Stimulated activated CD8-positive, alpha-beta memory T cell treated with anti-CD3 and anti-CD28 coated beads, Interleukin-4, amount 100 ng/mL, for 1 hour (primary cell): ENCODE measurements at places on chromosomes 5 and 9.

DNA sequence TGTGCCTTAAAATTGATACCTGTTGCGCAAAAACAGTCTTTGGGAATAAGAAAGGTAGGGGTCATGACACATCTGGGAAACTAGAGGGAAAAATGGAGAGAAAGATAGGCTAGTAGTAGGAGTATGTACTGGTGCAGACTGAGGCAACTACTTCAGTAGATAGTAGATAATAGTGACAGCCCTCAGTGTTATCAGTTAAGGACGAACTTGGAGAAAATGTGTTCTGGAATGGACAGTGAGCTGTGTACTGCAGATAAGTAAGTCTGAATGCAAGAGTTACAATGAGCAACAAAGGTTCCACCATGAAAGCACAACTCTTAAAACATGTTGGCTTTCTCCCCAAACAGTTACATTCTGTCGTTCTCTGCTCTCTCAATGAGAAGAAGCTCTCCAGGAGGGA lies 6.5 kb upstream of the INSL6 start:
- DNase-seq = no peak

DNA sequence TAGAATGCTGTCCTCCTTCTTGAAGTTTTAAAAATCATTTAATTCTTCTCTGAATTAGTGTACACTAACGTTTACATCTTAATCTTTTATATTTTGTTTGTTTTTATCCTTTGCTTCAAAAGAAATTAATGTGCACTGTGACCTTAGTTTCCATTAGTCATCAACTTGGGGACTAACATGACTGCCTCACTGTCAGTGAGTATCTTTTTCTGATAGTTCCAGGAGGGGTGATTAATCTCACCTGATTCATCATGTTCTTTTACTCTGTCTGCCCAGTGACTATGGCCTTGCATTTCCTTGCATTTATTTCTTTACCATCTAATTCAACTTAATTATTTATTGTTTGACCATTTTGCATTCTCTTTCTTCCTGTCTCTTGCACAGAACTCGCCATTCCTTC lies 33.4 kb upstream of the NR3C1 start:
- DNase-seq = no peak

DNA sequence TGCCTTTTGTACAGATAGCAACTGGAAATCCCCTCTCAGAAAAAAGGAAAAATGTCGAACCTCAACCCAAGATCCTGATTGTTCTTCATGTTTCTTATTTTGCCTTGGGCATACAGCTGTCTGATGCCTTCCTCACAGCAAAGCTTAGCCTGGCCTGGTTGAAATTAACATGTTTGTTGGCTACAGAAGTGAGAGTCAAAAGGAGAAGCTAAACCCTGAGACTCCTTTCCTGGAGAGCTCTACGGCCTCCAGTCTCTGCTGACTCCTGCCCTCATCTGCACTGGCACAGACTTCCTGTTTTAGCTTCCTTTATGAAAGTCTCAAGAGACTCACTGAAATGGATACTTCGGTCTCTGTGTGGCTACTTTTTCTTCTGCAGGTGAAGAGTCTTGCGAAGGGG lies 186.7 kb downstream of the PARP8 start:
- DNase-seq = no peak

- no peak for DNase-seq
Observed at GRCh38 chr5:20032896-20033295, 44.9 kb upstream of the CDH18 start.

DNA sequence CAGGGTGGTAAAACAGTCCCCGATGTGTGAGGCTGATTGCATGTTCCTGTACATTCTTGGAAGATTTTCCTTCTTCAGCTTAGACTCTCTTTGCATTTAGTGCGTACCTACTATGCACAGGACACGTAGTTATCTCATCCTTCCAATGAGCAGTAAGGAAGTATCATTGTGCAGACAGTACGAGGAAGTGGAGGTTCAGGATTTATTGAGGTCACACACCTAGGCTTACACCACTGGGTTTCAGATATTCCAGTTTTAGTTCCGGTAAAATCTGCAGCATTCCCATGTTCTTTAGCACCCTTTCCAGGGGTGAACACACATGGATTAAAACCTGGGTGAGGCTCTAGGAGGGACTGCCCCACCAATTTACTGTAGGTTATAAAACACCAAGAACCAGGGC lies 238.7 kb downstream of the ZSWIM6 start:
- no peak for DNase-seq

- DNase-seq = no peak
Observed at GRCh38 chr5:179734536-179735164, 2.0 kb downstream of the MAML1 start.

DNA sequence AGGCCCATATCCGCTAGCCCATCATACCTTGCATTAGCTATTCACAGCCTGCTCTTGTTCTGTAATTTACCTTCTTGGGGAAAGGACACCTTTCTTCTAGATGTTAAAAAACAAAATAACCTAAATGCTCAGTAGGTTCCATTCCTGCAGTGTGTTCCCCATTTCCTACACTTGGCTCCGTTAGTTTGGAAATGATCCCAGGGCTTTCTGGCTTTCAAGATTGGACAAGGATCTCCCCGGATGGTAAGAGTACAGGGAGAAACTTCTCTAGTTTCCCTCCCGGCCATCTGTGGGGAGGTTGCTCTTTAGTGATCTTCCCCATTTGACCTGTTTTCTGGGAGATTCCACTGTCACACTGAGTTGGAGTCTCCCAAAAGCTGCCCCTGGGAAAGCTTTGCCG lies 27.3 kb upstream of the STC2 start:
- DNase-seq = no peak

- no peak for DNase-seq
Observed at GRCh38 chr9:107862881-107863280, 373.3 kb upstream of the KLF4 start.

GRCh38 chr5:78019744-78020143 lies 243.6 kb upstream of the TBCA start:
- DNase-seq = no peak

GRCh38 chr9:137477778-137478612 lies 18.9 kb upstream of the NSMF start:
- no peak for DNase-seq

- no peak for DNase-seq
Observed at GRCh38 chr5:36929438-36929837, 52.9 kb downstream of the NIPBL start.

- DNase-seq = no peak
Observed at GRCh38 chr5:39505791-39506190, 81.0 kb upstream of the DAB2 start.

DNA sequence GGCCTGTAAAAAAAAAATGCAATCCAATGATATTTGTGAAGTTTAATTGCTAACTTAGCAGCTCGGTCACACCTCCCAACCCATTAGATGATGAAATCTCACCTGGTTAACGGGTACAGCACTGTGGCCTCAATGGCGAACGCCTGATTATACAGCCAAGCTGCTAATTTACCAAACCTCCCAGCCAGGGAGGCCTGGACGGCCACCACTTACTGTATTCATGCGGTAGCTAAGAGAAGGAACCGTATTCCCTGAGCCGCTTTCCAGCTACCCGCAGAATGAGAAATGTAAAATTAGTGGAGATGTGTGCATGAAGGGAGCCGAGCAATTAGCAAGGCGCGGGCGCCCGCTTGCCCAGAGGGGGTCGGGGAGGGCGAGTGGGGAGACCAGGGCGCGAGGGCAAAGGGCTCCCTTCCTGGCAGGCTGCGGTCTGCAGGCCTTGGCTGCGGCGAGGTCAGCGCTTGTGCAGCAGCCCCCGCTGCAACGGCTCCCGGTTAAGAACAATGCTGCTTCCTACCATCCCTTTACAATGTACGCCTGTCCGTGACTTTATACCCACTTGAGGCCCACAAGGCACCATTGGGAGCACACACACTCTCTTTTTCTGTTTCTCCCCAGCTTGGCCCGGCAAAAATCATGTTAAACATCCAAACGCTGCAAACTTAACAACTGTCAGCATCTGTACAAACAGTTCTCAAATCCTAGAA lies 70.4 kb upstream of the TBCA start:
- no peak for DNase-seq

DNA sequence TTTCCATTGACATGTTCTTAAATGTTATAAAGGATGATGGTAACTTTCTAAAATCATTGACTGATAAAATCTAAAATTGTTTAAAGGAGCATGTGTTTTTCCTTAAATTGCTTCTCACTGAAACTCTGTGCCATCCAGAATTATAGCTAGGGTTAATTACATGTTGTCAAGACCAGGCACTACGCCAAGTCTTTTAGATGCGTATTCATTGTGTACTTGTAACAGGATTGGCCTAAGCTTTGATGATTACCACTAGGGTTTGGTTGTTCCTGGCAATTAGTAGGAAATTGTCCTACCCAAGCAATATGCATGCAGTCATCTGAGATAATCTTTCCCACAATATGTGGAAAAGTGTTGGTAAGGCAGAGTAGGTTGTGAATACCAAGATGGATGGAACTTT lies 43.8 kb downstream of the PRKACG start:
- DNase-seq = no peak

GRCh38 chr9:129341171-129341986 lies 163.3 kb upstream of the IER5L start:
- no peak for DNase-seq

GRCh38 chr5:37767961-37768360 lies 71.9 kb downstream of the GDNF start:
- no peak for DNase-seq

DNA sequence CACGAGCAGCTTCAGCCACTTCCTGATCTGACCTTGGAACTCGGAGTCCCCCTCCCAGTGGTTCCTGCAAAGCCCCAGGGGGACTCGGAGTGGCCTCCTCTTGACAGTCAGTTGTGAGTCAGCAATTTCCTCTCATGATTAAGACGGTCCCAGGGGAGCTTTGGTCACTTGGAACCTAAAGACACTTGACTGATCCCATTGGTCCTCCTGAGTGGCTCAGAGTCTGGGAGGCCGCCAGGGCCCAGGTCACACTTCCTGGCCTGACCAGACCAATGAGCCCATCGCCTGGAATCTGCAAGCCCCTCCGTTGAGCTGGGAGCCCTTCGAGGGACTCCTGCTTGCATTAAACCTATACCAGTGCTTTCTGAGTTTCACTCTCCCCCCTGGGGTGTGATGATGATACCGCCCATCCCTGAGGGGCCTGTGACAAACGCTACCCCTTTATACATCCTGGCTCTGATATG lies 29.1 kb downstream of the TSPAN17 start:
- no peak for DNase-seq

- DNase-seq = no peak
Observed at GRCh38 chr5:108046955-108047670, 334.8 kb downstream of the FBXL17 start.

DNA sequence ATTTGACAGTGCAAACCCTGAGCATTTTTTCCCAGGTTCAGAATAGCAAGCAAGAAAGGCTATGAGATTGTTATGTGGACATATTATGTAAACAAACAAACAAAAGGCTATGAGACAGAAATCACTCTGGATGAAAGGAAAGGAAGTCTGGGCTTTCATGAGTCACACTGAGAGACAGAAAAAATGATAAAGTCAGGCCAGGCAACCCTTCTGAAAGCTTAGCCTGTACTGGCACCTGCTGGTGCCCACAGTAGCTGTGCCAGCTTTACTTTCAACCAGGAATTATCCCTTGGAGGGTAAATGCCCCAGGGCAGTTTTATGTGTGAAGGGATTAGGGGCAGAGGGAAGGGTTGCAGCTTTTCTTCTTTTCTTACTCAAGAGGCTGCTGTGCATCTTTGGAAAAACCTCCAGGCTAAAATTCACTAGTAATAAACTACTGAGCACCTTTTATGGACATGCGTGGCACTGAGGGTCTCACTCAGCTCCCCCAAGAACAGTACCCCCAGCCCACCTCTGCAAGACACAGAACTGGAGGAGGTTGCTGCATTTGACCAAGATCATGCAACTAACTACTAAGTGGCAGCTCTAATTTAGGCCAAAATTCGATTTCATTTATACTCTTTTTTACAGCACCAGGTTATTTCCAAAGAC lies 41.7 kb downstream of the ACTL7B start:
- no peak for DNase-seq

- DNase-seq = no peak
Observed at GRCh38 chr5:155150012-155150411, 136.5 kb downstream of the KIF4B start.

DNA sequence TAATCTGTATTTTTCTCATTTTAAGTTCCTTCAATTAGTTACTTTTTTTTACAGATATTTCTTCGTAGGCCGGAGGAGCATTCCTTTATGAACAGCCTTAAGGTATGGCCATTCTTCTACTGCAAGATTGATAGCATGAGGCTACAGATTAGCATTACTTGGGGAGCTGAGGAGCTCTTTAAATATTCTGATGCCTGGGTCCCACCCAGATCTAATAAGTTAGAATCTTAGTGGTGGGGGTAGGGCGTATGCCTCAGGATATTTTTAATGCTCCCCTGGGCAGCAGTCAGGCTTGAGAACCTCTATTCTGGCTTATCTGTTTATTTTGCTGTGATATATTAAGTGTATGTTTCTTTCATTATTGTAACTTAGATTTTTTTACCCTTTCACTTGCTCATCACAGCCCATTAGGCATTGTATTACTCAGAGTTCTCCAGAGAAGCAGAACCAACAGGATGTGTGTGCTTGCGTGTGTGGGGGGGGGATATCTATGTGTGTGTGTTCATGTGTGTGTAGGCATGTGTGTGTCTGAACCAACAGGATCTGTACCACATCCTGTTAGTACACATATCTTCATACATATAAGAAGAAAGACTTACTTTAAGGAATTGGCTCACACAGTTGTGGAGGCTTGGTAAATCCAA lies 91.8 kb upstream of the MTAP start:
- no peak for DNase-seq

DNA sequence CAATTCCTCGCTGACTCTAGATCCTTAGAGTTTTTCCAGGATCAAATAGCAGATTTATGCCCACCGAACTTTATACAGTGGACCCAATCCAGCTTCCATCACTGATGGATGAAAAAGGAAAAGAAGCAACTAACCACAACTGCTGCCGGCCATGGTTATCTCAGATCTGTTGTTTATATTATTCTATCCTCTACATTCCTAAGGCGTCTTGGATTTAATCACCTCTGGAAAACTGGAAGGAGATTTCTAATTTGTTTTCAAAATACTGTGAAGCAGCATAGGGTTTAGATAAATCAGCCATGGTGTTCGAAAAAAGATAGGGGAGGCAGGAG lies 663 bp upstream of the ZNF366 start:
- DNase-seq = no peak

GRCh38 chr5:151679421-151680155 lies 7.1 kb downstream of the SPARC start:
- no peak for DNase-seq

DNA sequence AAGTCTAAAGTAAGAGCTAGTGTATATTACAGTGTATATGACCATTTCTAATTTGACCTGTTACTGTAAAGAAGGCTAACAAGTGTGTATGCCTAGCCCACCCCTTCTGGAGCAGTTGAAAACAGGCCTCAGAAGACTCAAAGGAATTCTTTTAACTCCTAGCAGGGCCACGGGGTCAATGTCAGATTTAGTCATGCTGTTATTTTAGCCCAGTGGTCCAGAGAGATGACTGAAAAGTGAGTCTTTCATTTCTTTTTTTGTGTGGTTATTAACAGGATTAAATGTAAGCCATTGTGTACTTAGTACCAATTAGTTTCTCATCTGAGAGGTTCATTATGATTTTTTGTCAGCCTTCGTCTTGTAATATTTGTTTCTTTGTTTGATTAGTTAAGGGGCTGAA lies 24.4 kb downstream of the ZCCHC7 start:
- DNase-seq = no peak

GRCh38 chr5:171989276-171989675 lies 17.2 kb downstream of the FBXW11 start:
- DNase-seq = no peak
